Left renal cortex interstitium (tissue), 4 donors: ENCODE measurements at places on chromosomes 3 and 15.

GRCh38 chr3:112136959-112137693 lies 4.1 kb upstream of the GCSAM start:
- DNase-seq: no peak

DNA sequence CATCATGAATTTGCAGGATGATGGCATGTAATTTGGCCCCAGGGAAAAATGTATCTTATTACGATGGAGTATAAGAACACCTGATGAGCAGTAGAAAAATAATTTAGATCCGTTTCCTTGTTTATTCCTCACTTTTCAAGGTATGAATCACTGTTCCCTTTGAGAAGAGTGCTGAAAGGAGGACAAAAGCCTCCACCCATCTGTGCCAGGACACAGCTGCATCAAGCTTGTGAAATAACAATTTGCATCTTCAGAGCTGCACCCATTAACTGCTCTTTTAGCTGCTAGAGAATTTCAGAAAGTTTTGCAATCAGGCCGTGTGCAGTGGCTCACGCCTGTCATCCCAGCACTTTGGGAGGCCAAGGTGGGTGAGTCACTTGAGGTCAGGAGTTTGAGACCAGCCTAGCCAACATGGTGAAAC lies 9.6 kb downstream of the CLDND1 start:
- no peak for DNase-seq

- DNase-seq: no peak
These were observed 4.3 kb downstream of the PDIA5 start for GRCh38 chr3:123071146-123071545.

- no peak for DNase-seq
These were observed 624.6 kb downstream of the ZPLD1 start for GRCh38 chr3:103059432-103059831.

GRCh38 chr3:169528289-169528688 lies 135.2 kb downstream of the MECOM start:
- no peak for DNase-seq

GRCh38 chr3:62884096-62884870 lies 9.1 kb upstream of the CADPS start:
- no peak for DNase-seq

DNA sequence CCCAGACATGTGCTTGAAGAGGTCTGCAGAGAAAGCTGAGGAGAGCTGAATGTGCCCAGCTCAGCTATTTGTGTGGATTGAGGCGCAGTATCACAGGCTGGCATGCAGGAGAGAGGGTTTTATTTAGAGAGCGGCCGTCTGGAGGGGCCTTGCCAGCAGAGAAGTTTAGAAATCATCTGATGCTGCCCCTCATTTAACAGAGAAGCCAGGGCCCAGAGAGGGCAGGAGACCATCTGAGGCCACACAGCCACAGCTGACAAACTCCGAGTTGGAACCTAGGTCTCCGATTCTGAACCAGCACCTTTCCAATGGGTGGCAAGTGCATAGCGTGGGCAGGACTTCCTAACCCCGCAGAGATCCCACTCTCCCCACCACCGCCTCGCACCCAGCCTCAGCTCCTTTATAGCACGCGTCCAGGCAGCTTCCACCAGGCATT lies 101.0 kb downstream of the LSM3 start:
- DNase-seq: no peak

DNA sequence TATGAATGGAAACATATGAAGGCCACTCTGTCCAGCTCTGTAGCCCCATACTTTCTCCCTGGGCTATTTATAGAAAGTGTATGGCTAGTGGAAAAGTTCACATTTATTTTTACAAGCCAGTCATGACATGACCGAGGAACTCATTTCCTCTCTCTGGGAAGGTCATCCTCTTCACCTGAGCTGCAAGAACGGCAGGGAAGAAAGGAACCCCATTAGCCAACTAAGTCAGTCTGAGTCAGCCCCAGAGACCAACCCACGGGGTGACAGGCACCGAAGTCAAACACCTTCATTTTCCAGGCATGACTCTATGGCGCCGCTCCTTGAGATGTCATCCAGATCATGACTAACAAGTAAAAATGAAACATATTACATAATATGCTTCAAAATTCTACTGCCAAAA lies 4.8 kb downstream of the PAQR9 start:
- DNase-seq: no peak

- no peak for DNase-seq
These were observed 14.4 kb downstream of the CHST13 start for GRCh38 chr3:126538316-126538715.

DNA sequence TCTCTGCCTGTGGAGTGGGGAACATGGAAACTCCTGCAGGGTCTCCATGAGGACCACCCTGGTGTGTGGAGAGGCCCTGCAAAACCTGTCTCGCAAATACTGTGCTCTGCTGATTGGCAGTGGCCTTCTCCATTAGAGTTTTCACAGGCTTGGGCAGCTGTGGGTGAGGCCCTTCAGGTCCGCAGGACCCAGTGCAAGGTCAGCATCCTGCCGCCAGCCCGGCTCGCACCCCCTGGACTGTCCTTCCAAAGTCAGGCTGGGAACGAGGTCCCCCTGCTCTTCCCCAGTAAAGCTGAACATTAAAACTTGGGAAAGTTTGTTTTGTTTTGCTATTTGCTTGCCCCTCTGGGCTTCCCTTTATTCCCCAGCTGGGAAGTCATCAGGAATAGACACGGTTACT lies 85.0 kb upstream of the PLXNA1 start:
- DNase-seq: no peak

DNA sequence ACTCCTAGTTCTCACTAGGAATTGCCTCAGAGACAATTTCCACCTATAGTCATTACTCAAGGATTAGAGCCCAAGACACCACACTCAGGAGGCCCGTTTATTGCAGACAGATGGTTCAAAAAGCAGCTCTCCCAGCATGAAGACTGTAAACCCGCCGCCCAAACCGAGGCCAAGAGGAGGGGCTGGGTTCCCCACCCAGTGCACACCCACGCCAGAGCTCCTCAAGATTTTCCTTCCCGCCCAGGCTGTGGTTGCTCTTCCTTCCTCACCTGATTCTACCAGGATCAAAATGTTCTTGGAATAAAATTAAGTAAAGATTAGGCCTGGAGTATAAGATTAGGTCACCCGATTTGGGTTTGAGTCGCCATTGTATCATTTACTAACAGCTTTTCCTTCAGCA lies 364.4 kb downstream of the MECOM start:
- DNase-seq: no peak

DNA sequence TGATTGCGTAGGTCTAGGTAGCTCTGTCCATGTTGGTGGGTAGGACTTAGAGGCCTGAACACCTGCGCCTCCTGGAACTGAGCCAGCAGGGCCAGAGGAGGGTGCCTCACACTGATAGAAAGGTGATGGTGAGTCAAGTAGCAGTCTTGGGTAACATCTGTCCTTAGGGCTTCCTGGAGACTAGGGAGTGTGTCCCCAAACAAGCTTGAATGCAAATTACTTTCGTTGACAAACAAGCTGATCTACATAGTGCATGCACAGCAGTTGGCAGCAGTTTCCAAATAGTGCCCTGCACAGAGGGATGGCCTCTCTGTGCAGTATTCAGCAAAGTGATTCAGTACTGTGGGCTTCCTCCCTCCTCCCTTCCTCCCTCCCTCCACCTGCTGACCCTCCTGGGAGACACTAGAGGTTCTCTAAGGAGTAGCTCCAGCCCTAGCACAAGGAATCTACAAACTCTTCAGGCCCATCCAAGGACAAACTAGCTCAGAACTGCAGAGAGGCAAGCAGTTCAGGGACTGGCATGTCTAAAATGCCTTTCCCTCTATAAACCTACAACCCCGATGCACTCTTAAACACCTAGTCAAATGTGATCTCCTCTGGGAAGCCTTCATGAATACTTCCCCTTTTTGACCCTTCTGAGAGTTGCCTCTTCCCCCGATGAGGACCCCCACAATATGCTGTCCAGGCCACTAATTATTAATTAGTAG lies 61.0 kb downstream of the TLE3 start:
- DNase-seq: no peak

DNA sequence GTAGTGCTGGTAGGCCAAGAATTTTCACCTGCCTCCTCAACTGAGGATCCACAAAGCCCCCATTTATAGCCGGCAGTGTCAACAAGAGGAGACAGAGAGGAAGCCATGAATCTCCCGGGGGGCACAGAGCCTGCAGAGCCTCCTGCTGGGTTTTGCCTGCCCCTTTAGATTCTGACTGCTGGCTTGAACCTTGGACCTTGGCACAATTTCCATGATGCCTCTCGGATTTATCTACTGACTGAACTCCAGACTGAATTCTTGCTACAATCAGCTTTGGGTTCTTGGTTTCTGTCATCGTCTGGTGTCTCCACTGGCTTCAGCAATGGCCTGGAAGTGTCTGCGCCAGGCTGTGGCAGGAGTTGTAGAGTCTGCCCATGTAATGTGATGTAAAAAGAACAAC lies 80.7 kb downstream of the GPR156 start:
- no peak for DNase-seq

GRCh38 chr3:125151442-125151817 lies 61.1 kb downstream of the SLC12A8 start:
- DNase-seq: no peak
